Parietal lobe (tissue), 2 donors: ENCODE measurements at places on chromosomes 6 and 20. TPM values are rescaled to one million over a fixed set of nuclear protein-coding genes. Genes with fewer than 3 reads are reported as not detected.

Gene ESR1
- under 0.01 TPM for total RNA-seq

Gene FAM8A1
- 54.5 TPM for total RNA-seq

Gene QRSL1
- total RNA-seq, result 21.3 TPM

Gene RAMACL
- 11.9 TPM for total RNA-seq

Gene BPIFA1
- not detected for total RNA-seq

Gene GPX5
- not detected for total RNA-seq

Gene ARFGEF2
- total RNA-seq, result 30.4 TPM

Gene RHAG
- 0.31 TPM for total RNA-seq

Gene SMPDL3A
- 22.5 TPM for total RNA-seq

Gene ANKEF1
- 2.8 TPM for total RNA-seq

Gene CRISP3
- total RNA-seq, result not detected

Gene MEI4
- 0.31 TPM for total RNA-seq

Gene WFDC10B
- not detected for total RNA-seq

Gene ARMH2
- total RNA-seq, result not detected

Gene VGLL2
- total RNA-seq, result not detected

Gene FAM209B
- not detected for total RNA-seq

Gene CPXM1
- total RNA-seq, result 8.8 TPM

Gene RSPH9
- total RNA-seq, result 6.9 TPM

Gene EPB41L2
- total RNA-seq, result 64.5 TPM

Gene CTCFL
- not detected for total RNA-seq

Gene C6orf163
- 23.5 TPM for total RNA-seq

Gene SLC35B2
- 31.0 TPM for total RNA-seq

Gene GABRR2
- total RNA-seq, result 0.63 TPM

Gene PDE10A
- 92.0 TPM for total RNA-seq

Gene TREM1
- not detected for total RNA-seq

Gene POPDC3
- total RNA-seq, result 0.94 TPM

Gene DYNLT2
- total RNA-seq, result 4.1 TPM

Gene CCNC
- 92.0 TPM for total RNA-seq

Gene FAXC
- total RNA-seq, result 54.1 TPM

Gene PACRG
- 8.5 TPM for total RNA-seq

Gene ERVFRD-1
- total RNA-seq, result not detected

Gene CST7
- total RNA-seq, result not detected

Gene SAMD3
- 15.3 TPM for total RNA-seq

Gene CST1
- not detected for total RNA-seq
